ENCODE measurements at places on chromosomes 2 and 18. TPM values are rescaled to one million over a fixed set of nuclear protein-coding genes. Genes with fewer than 3 reads are reported as not detected.

CERKL gene
- not detected for total RNA-seq

SLC4A5 gene
- total RNA-seq, result 1.2 TPM

SETBP1 gene
- 18.4 TPM for total RNA-seq

GALNT13 gene
- not detected for total RNA-seq

ANKRD29 gene
- total RNA-seq, result not detected

VIL1 gene
- not detected for total RNA-seq

GALNT3 gene
- total RNA-seq, result 2.6 TPM

L3MBTL4 gene
- total RNA-seq, result 0.13 TPM

DAW1 gene
- not detected for total RNA-seq

PRKAG3 gene
- not detected for total RNA-seq

GKN2 gene
- total RNA-seq, result not detected

RUFY4 gene
- not detected for total RNA-seq

NT5C1B gene
- not detected for total RNA-seq

AGXT gene
- total RNA-seq, result not detected

COL6A3 gene
- total RNA-seq, result 15.8 TPM

ALPG gene
- total RNA-seq, result not detected

CAPN13 gene
- total RNA-seq, result not detected

NPHP1 gene
- 2.5 TPM for total RNA-seq

CXCR4 gene
- total RNA-seq, result 86.8 TPM

CLASP1 gene
- total RNA-seq, result 67.4 TPM

KANSL3 gene
- 47.0 TPM for total RNA-seq

NEB gene
- 0.10 TPM for total RNA-seq

GNAL gene
- total RNA-seq, result 0.17 TPM

NTSR2 gene
- total RNA-seq, result not detected

SCYGR4 gene
- not detected for total RNA-seq

LRPPRC gene
- 181 TPM for total RNA-seq

C2orf80 gene
- total RNA-seq, result not detected

CLEC4F gene
- total RNA-seq, result not detected

CYP27A1 gene
- not detected for total RNA-seq

SLC8A1 gene
- 0.23 TPM for total RNA-seq

HNMT gene
- total RNA-seq, result not detected

CCDC68 gene
- not detected for total RNA-seq

CD28 gene
- 70.0 TPM for total RNA-seq

SPATA3 gene
- 0.44 TPM for total RNA-seq

NAT8 gene
- not detected for total RNA-seq
